Dermis microvascular lymphatic vessel endothelial cell (primary cell): ENCODE measurements at places on chromosomes 4 and X. TPM values are rescaled to one million over a fixed set of nuclear protein-coding genes. Genes with fewer than 3 reads are reported as not detected.

- DNase-seq = no peak
Observed at GRCh38 chrX:132119283-132119682, 8.5 kb downstream of the FRMD7 start.

DNA sequence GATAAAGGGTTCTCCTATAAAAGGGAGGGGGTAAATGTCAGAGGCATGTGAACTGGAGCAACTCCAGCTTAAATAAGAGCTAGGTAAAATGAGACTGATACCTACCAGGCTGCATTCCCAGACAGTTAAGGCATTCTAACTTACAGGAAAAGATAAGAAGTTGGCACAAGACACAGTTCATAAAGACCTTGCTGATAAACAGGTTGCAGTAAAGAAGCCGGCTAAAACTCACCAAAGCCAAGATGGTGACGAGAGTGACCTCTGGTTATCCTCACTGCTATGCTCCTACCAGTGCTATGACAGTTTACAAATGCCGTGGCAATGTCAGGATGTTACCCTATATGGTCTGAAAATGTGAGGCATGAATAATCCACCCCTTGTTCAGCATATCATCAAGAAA, 13.1 kb upstream of the SULT1B1 start:
- no peak for DNase-seq

GRCh38 chr4:184235526-184235925, 17.9 kb upstream of the ENPP6 start:
- no peak for DNase-seq

- no peak for DNase-seq
Observed at GRCh38 chrX:111888600-111888999, 12.6 kb downstream of the TRPC5OS start.

SPOCK3 gene
- total RNA-seq = not detected in 2 replicates

HMX1 gene
- total RNA-seq = under 0.01 TPM in 1 of 2 replicates, not detected in the other

SPATA4 gene
- total RNA-seq = not detected in 2 replicates

DRD5 gene
- total RNA-seq = not detected in 2 replicates
